ENCODE measurements at places on chromosomes 3 and 15. TPM values are rescaled to one million over a fixed set of nuclear protein-coding genes. Genes with fewer than 3 reads are reported as not detected.
A peak's percentile ranks its signal among the peaks of the same experiment; 100 is the strongest.

- no peak for DNase-seq
These were observed 231.0 kb upstream of the ST8SIA2 start for GRCh38 chr15:92162657-92163056.

DNA sequence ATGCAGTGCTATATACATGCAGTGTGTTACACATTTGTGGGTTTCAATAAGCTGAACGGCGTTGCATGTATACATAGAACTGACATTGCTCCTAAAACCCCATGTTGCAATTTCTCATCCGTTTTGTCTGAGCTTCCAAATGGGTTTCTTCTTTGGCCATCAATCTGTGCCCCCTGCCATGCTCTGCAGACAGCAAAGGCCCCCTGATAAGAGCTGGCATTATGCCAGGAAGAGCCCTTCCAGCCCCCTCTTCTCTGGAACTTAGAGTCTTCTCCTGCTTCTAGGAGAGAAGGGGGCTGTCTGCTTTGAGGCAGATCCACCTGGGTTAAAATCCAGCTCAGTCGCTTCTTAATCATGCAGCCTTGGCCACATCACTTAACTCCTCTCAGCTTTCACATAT lies 254.0 kb downstream of the SLCO3A1 start:
- DNase-seq: no peak

DNA sequence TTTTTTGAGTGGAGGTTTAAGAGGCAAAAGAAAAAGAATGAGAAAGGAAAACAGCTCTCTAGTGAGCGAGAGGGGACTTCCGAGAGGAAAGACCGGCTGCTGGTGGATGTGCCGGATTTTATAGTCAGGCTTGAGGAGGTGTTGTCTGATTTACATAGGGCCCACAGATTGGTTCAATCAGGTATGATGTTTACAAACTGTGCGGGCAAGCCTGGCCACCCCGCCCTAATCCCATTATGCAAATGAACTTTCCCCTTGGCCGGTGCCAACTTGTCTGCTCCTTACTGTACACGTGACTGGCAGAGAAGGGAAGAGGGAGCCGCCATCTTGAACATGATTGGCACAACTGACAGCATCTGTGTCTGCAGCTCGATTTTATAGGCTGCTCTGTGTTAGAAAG lies 44.7 kb downstream of the FAM43A start:
- DNase-seq: no peak

GRCh38 chr15:89335298-89336041 lies 846 bp upstream of the POLG start:
- no peak for DNase-seq

GRCh38 chr3:178900029-178900646 lies 171.5 kb downstream of the ZMAT3 start:
- DNase-seq: no peak

Gene ZBTB38
- 164 TPM for total RNA-seq

GRCh38 chr3:131973731-131974130 lies 61.1 kb downstream of the CPNE4 start:
- DNase-seq: peak; percentile 13

- no peak for DNase-seq
These were observed 93.2 kb downstream of the GHSR start for GRCh38 chr3:172354931-172355499.

GRCh38 chr3:48881006-48881405 lies 17.7 kb downstream of the SLC25A20 start:
- no peak for DNase-seq

Gene FBXL22
- total RNA-seq: 0.23 TPM

Gene ANKRD63
- not detected for total RNA-seq

DNA sequence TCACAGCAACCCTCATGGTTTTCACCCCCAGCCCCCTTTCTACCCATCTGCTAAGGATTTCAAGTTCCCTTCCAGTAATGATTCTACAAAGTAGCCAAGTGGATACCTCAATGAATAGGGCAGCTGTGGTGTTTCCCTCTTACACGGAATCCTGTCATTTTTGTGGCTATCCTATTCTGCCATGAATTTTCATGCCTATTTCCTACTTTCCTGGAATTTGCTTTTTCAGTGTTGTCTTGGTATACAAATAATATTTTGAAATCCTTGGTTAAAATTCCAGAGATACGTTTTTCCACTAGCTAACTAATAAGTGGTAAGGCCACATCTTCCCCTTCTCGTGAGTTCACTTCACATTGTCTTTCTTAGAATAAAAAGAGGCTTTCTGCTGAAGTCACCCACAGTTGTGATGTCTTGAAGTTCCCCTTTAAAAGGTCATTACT lies 7.5 kb downstream of the ADPRH start:
- DNase-seq: no peak

Gene ARPIN
- 14.3 TPM for total RNA-seq

- peak; percentile 75 for DNase-seq
These were observed 93.7 kb downstream of the ABI3BP start for GRCh38 chr3:100899440-100900091.

Gene PIERCE2
- total RNA-seq: 4.6 TPM

- DNase-seq: no peak
These were observed 16.6 kb upstream of the TXNRD3 start for GRCh38 chr3:126671521-126671920.

- peak; percentile 91 for DNase-seq
These were observed 9.1 kb upstream of the LEKR1 start for GRCh38 chr3:156816794-156817645.

GRCh38 chr3:32431481-32431880 lies 39.8 kb downstream of the CMTM7 start:
- no peak for DNase-seq

GRCh38 chr15:36925653-36926426 lies 174.5 kb downstream of the MEIS2 start:
- no peak for DNase-seq

DNA sequence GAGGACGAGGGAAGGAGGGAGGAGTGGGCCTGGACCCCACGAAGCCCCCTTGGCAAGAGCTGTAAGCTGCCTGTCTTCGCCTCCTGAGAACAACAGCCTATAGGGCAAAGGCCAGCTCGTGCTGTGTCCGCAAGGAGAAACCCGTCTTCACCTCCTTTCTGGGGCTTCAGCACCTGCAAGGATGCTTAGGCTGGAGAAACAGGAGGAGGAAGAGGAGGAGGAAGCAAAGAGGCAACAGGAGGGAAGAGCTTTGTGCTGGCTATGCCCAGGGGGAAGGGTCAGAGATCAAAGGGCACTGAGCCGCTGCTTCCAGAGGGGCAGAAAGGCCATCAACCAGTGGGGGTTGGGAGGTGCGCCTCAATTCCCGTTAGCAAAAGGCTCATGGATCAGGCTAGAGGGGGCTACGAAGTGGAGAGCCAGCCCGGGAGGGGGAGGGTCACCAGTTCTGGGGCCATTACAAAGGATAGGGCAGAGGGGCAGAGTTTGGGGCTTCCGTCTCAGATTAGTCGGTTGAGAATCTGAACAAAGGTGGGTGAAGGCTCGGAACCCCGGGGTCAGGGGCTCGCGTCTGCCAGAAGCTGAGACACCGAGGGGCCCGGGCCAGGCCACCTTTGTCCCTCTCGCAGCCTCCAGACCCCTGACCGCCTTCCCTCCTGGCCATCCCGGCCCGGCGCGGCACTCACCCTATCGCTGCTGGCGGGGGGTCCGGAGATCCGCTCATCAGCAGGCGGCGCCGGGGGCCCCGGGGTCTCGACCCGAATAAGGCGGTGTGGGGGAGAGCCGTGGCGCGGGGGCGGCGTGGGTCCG lies 792 bp downstream of the SHF start:
- DNase-seq: no peak

- no peak for DNase-seq
These were observed 131.7 kb downstream of the TNIK start for GRCh38 chr3:171328419-171329082.

DNA sequence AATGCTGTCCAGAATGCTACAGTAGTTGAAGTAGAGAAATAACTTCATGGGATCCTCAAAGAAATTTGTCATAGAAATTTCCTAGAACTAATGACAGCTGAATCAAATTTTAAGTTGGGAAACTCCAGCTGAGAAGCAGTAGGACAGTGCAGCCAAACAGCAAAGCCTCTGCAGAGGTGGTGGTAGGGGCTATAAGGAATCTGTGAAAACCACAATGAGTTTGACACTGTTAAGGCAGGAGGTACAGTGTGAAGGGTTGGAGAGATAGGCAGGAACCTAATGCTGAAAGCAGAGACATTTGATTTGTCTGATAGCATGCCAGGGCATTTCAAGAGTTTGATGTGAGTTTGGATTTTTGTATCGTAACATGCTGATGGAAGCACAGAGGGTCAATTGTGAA lies 22.0 kb downstream of the ASTE1 start:
- no peak for DNase-seq

All from LHCN-M2 (cell line).